Epithelial cell of proximal tubule (primary cell): ENCODE measurements at places on chromosomes 13 and 19.

DNA sequence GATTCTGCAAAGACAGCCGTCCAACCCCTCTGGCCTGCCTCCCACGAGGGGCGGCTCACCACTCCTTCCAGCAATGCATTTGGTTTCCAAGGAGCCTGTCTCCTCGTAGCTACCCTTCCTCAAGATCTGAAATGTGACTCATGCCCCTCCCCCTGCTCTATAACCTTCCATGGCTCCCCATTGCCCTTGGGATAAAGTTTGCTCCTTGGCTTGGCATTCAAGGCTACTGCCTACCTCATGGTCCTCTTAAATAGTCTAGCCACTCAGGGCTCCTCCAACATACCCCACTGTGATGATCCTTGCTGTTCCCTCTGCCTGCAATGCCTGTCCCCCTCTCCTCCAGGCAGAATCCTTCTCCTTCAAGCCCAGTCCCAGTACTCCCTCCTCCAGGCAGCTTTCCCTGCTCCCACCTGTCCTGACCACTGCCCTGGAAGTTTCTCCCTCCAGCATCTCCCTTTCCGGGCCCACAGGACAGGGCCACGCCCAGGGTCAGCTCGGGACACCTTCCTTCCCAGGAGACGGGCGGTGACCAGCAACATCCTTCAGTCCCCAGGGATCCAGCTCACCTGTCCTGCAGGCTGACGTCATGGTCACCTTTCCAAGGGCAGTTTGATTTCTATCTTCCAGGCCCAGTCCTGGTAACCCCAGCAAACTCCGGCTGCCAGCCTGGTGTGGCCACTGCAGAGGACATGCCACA, 19.2 kb upstream of the SEMA6B start:
- DNase-seq = no peak

- DNase-seq = no peak
Measured at GRCh38 chr19:3296446-3296845, 69.9 kb upstream of the NFIC start.

- DNase-seq = no peak
Measured at GRCh38 chr13:29754473-29754806, 96.0 kb downstream of the UBL3 start.

DNA sequence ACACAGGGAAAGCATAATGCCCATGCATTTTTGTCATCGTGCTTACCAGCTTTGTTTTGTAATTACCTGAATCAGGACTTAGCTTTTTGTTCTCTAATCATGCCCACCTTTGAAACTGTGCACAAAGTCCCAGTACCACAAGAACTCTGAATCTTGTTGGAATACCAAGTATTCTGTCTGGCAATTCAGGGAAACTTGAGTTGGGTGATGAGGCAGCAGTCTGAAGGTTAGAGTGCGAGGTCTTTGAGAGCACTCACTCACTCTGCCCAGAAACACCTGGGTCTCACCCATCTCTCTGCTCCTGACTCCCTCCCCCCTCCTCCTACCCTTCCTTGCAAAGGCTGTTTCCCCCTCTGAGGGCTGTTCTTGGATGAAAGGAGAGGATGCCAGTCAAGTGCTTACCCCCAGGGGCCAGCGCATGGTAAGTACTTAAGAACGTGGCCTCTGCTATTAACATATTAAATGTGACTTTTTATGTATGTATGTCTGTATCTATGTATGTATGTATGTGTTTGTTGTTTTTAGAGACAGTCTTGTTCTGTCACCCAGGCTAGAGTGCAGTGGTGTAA, 22.4 kb downstream of the SIPA1L3 start:
- no peak for DNase-seq

GRCh38 chr13:73168953-73169401, 110.2 kb downstream of the KLF5 start:
- no peak for DNase-seq

DNA sequence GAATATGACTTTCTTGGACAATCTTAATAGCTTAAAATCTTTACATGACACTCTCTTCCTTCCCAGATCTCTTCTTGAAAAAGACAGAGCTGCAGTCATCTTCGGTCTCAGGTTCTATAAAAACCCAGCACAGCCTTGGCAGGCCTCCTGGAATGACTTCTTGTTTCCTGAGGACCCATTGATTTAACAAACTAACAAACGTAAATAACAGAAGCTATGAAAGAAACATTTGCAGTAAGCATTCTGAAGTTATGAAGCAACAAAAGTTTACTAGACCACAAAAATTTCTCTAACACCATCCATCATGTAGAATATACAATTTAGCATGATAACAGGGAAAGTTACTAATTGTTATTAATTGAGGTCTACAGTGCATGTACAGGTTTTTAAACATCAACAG, 62.8 kb upstream of the STARD13 start:
- DNase-seq = no peak

DNA sequence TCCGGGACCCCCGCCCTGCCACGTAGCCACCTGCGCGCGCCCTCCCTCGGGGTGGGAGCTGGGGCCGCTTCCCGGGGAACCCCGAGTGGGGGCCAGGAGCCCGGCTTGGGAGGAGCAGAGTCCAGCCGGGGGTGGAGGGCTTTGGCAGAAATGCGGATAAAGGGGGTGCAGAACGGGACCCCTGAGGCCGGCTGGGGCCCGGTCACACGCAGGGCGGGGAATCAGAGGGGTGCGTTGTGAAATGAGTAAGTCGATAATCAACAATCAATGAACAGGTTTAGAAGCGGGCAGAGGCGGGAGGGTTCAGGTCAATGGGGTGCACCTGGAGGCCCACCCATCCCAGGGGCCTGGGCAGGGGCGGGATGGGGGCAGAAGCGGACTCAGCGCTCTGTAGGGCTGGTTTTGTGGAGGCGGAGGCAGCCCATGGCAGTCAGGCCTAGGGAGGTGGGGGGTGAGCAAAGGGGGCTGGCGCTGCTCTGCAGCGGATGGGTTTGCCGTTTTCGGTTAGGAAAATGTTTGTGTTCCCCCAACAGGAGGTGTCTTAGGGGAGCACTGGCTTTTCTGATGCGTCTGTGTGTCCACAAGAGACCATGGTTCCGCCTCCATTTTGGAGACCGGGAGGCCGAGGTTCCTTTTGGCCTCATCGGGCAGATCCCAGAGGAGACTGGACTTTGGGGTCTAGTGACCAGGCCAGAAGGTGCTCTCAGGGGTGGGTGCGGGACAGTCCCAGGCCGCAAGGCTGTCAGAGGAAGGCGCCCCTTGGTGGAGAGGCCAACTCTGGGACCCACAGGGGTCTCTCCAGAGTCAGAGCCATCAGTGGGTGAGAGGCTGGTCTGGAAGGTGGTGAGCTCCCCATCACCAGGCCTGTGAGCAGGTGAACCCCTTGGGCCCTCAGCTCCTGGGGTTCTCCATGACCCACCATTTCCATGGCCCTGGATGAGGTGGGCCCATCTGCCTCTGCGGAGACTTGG, 683 bp upstream of the DIRAS1 start:
- no peak for DNase-seq

- no peak for DNase-seq
Measured at GRCh38 chr13:100738176-100738855, 63.7 kb upstream of the TMTC4 start.

DNA sequence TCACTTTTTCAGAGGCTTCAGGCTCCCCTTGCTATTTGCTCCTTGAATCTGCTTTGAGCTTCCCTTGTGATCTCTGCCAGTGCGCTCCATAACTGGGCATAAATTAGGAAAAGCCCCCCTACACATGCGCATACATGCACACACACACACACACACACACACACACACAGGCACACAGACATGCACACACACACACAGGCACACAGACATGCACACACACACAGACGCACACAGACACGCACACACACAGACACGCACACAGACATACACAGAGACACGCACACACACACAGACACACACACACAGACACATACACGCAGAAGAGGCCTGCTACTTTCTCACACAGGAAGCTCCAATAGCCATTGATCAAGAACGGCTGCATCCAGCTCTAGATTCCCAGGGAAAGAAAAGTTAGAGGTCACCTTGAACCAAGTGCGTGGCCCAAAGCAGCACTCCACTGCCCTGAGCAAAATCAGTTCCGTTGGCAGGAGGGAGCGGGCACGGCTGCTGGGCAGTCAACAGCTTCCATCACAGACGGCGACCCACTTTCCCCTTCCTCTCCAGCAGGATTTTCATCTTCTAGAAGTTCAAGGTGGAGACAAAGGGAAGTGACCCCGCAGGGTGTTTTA, 145.6 kb downstream of the DPF1 start:
- no peak for DNase-seq

DNA sequence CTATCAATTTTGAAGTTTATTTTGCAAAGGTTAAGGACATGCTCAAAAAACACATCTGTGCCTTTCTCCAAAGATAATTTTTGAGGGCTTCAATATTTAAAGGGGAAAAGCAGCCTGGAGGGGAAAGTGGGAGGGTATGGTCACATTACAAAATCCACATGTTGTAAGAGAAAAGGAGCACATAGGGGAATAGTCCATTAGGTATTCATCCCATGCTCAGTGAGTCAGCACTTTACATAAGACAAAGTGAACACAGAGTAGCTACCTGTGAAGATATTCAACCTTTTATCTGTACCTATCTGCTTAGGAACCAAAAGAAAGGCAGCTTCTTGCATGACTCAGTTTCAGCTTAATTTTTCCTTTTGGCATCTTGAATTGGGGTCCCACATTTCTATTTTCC, 932.0 kb downstream of the SLITRK6 start:
- peak; percentile 13 for DNase-seq

DNA sequence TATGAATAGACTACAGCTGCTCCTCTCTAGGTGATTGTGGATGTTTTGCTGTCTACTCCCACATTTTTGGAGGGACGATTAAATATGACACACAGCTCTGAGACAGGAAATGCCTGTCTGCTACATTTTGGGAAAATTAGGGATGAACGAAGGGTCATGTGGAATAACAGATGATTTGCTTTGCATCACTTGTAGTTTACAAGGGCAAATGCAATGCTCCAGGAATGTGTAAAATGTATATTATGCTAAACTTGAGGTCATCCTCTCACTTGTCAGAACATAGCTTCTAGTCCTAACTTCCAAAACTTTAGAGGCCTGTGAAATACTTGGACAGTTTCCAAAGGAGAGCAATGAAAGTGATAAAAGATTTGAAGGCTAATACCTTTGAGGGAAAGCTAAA, 284.2 kb upstream of the DACH1 start:
- no peak for DNase-seq

- no peak for DNase-seq
Measured at GRCh38 chr13:91776611-91777193, 378.3 kb downstream of the GPC5 start.

- peak; percentile 16 for DNase-seq
Measured at GRCh38 chr13:101267656-101268055, 148.7 kb downstream of the NALCN start.

DNA sequence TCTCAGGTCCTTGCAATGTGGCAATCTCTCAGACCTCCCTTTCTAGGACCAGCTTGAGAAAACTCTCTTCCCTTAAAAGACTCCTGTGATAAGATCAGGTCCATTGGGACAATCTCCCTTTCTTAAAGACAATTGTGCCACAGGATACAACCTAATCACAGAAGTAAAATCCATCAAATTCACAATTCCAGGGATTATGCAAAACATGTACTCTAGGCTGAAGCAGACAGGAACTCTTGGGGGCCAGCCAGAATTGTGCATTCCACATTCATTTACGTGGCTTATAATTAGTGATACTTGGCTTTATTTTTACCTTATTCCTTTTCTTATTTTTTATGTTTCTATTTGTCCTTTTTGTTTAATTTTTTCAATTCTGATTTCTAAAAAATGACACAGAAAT, 257.9 kb downstream of the KLF12 start:
- no peak for DNase-seq

- DNase-seq = no peak
Measured at GRCh38 chr19:13086341-13086740, 16.3 kb downstream of the LYL1 start.

GRCh38 chr13:111472083-111472482, 151.6 kb downstream of the TEX29 start:
- DNase-seq = no peak

GRCh38 chr13:32538143-32538620, 413 bp downstream of the N4BP2L2 start:
- DNase-seq = no peak

- no peak for DNase-seq
Measured at GRCh38 chr13:46380242-46380641, 6.8 kb downstream of the RUBCNL start.

DNA sequence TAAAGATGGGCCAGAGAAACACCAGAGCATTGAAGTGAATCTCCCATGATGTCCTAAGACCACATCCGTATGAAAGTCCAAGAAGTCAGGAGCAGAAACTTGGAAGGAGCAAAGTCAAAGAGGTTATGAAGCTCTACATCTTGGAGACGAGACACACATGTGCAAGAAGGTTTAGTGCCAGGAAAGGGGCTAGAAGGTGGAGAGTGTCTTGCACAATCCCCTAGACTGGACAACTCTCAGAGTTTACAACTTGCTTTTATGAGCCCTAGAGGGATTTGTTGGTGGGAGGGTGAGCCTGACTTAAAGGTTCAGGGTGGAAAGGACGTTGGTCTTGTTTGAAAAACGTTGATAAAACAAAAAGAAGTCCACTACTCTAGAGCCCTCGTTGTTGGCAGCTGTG, 150.6 kb downstream of the GPC6 start:
- no peak for DNase-seq

GRCh38 chr19:13024126-13024950, 29.1 kb downstream of the NFIX start:
- no peak for DNase-seq

GRCh38 chr19:1162404-1163282, 11.4 kb downstream of the SBNO2 start:
- DNase-seq = no peak

- no peak for DNase-seq
Measured at GRCh38 chr19:56934438-56935090, 94.0 kb upstream of the PEG3 start.

DNA sequence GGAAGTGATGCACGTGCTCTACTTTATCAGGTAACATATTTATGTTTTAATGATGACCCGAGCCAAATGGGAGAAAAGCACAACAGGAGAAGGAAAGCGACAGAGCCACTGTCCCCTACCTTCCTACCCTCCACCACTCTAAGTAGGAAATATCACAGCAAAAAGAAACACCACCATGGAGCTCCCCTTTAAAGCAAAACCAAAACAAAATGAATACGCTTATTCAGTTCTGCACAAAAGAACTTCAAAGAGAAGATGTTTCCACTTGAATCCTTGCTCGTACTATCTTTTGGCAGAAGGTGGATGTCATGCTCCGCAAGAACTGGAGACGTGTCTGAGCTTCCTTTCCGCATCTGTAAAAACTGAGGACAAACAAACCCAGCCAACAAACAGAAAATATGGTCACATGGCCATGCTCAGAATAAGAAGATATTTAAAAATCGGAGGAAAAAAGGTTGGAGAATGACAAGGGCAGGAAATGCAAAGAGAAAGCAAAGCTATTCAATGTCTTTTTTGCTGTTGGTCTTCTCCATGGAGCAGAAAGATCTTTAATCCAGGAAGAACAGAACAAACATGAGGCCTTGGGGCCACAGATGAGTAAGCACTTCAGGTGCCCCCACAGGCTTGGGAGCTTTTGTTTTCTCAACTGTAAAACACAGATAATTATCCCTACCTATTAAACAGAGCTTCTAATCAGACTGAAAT, 19.5 kb downstream of the N4BP2L1 start:
- no peak for DNase-seq
